ENCODE measurements at places on chromosomes 16 and 17.

GRCh38 chr16:31712064-31712540 is 161.5 kb upstream of the ZNF267 start:
- no peak for DNase-seq

DNA sequence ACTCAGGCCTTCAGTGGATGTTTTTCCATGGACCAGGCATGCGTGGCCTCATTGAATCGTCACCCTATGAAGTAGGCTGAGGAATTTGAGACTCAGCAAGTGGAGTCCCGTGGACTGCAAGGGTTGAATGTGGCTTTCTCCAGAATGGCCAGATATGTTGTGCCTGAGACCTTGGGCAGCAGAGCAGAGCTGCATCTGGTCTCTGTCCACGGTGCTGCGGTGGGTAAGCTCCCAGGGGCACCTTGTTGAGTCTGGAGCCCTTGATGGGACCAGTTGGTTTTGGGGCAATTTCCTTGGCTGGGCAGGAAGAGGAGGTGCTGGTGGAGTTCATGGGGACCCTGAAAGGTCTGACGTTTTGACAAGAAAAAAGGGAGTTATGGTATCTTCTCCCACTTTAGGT is 368.1 kb upstream of the EEF2KMT start:
- DNase-seq: no peak

- no peak for DNase-seq
Measured at GRCh38 chr17:6482105-6482455, 37.8 kb downstream of the PIMREG start.

DNA sequence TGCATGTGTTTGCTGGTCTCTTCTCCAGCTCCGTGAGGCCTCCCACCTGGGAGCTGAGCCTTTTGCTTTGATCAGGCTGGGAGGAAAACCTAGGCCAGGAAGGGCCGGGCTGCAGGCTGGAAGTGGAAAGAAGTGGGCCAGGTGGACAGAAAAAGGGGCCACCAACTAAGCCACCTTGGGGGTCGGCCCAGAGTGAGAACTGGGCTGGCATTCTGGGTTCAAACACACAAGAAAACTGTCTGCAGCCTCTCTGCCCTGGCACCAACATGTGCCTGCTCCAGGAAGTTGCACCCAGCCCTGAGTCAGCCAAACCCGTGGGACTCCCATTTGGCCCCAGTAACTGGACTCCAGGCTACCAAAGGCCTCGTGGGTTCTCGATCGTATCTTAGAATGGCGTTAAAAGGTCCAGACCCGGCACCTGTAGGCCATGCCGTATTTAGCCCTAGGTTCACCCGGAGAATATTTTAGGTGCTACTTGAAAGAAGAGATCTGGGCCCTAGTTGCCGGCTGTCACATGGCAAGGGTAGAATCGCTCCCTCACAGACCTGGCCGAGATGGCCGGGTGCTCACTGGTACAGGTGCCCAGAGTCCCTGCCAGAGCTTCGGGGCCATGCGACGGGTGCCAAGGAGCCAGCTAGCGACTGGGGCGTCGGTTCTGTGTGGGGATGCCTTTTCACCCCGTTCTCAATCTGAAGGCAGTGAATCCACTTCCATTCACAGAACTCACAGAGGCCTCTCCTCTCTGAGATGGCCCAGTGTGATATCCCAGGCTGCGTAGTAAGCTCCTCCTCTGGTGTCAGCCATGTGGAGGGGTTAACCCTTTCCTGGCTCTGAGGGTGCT is 236.6 kb downstream of the MRTFB start:
- DNase-seq: no peak

DNA sequence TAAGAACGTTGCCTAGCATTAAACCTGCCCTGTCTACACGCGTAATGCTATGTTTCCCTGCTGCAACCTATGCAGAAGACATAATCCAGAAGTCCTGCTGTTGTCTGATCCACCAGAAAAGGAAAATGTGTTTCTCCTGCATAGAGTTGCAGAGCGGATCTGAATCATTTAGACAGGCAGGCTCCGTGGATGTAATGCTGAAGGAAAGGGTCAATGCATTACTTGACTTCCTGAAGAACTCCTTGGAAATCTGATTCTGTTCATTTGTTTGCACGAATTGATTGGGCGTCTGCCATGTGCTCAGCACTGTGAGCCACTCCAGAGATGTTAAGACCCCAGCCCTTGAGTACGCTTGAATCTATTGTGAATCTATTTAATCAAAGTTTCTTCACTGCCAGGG is 83.4 kb downstream of the FOXL1 start:
- DNase-seq: no peak

DNA sequence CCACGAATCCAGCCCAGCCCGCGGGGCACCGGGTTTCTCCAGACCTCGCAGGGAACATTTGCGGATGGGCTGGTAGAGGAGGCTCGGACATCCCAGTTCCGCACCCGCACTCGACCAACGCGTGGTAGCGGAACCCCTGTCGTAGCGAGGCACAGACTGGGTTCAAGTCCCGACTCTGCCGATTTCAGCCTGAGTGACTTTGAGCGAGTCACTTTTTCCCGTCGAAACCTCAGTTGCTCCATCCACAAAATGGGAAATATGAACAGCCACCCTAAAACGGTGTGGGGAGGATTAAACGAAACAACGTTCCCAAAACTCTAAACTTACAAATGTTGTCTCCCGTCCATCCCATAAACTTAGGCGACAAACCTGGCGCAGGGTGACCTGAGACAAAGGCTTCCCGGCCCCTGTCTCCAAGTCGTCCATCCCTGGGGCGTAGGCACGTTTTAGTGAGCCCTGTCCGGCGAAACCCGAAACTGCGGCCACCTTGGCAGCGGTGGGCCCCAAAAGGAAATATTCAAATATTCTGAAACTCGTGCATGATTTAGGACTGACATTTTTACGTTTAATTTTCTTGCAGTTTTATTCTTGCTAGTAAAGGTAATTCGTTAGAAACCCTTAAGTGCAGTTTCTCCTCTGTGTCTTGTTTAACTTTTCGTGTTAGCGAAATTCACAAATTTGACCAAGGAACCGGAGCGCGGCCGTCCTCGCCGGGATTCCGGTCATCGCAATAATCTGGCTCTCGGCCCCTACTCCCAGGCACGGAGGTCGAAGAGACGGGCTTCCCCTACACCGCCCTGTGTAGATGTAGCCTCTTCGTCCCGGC is 1.9 kb upstream of the MLLT6 start:
- DNase-seq: no peak

GRCh38 chr16:7748522-7748921 is 415.9 kb downstream of the RBFOX1 start:
- no peak for DNase-seq

DNA sequence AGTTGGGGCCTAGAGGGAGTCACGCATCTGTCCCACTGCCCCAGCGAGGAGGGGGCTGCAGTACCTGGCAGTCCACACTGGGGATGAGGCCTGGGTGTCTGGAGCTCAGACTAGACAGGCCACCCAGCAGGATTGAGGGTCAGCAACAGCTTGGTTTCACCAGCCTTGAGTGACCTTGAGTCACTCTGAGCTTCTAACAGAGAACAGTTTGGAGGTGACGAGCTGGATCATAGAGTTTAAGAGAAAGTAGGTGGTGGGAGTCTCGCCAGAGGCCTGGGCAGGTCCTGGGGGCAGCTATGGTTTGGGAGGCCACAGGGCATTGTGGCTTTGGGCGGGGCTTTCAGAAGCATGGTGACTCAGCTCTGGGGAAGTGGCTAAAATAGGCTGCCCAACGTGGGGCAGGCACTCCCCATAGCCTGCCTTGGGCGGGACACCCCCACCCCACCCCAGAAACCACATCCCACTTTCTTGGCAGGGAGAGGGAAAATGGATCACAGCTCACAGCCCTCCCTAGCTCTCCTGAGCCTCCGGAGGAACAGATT is 20.5 kb downstream of the CDC42EP4 start:
- DNase-seq: no peak

DNA sequence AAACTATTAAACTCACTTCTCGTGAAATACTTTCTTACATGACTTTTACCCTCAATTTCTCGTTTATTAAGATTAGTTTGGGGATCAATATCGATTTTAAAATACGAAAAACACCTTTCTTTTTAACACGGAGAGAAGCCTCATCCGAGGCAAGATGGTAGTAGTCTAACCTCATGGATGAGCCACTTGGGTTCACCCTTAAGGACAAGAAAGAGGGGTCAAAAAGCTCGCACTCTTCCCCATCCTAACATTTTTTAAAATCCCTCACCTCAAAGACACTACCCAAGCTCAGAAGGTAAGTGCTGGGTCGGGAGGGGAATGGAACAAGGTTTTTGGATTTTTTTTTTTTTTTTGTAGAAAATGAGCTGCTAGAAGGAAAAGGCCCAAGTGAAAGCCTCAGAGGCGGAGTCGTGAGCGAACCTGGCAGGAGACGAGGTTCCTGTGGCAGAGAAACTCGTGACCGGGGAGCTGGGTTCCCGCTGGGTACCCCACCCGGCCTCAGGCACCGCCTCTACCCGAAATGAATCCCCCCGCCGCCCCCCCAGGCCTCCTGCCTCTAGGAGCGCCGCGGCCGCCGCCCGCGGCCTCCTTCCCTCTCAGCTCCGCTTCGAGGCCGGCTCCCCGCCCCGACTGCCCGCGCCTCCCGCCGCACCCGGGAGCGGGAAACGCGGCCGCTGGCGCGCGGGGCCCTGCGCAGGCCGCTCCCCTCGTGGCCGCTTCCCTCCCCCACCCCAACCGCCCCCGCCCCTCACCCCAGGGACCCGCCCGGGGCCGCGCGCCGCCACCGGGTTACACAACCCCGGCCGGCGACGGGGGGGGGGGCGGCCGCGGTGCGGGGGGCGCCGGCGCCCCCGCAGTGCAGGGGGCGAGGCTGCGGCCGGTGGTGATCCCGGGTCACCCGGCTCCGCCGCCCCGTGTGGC is 1.6 kb downstream of the NUFIP2 start:
- DNase-seq: peak; percentile 37

DNA sequence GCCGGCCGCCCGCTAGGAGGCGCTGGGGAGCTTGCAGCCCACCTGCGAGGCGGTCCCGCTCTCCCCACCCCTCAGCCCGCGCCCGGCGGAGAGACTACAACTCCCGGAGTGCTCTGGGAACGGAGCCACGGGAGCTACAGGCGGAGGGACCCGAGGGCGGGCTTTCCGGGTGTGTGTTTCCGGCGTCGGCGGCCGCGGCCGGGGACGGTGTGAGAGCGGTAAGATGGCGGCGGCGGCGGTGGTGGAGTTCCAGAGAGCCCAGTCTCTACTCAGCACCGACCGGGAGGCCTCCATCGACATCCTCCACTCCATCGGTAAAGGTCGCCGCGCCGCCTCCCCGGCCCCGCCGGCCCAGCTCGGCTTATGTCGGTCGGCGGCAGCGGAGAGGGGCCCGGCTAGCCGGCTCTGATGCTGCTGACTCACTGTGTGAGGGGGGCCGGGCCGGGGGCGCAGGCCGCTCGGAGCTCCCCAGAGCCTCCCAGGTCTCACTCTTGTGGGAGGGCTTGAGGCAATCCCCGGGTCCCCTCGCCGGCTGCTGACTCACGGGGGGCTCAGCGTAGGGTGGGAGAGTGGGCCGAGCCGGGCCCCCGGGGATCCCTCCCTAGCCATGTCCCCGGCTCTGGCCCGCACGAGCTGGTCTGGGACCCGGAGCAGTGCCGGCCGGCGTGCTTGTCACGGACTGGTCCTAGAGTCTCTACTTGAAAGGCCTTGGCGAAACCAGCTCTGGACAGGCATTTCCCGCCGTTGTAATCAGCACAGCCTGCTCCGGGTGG is at the start of gene PSMD11:
PSMD11 (plus strand) TSS at position 210 of the 773 bp plus-strand sequence; CDS start at position 224, 14 bp downstream.
- DNase-seq: peak; percentile 99

DNA sequence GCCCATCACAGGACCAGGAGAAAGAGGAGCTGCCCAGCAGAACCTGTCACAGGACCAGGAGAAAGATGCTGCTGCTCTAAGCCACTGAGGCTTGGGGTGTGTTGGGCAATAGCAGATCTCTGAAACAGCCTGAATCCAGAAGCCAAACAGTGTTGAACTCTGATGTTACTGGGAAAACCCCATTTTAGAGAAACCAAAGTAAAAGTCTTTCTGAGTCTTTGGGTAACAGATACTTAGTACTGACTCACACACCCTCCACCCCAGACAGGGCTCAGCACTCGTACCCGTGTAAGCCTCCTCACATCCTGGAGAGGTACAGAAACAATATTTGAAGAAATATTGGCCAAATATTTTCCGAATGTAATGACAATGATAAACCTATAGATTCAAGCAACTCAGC is 82.8 kb upstream of the GNG13 start:
- no peak for DNase-seq

GRCh38 chr16:23901178-23902033 is 65.6 kb downstream of the PRKCB start:
- no peak for DNase-seq

- no peak for DNase-seq
Measured at GRCh38 chr16:58661199-58661830, 23.3 kb downstream of the SLC38A7 start.

DNA sequence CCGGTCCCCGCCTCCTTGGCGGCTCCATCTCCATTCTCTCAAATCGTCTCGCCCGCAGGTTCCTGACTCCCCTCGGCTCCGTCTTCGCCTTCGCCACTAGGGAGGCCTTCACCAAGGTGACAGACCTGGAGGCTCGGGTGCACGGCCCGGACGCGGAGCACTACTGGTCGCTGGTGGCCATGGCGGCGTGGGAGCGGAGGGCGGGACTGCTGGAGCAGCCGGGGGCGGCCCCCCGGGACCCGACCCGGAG is 862 bp downstream of the GLTPD2 start:
- no peak for DNase-seq

DNA sequence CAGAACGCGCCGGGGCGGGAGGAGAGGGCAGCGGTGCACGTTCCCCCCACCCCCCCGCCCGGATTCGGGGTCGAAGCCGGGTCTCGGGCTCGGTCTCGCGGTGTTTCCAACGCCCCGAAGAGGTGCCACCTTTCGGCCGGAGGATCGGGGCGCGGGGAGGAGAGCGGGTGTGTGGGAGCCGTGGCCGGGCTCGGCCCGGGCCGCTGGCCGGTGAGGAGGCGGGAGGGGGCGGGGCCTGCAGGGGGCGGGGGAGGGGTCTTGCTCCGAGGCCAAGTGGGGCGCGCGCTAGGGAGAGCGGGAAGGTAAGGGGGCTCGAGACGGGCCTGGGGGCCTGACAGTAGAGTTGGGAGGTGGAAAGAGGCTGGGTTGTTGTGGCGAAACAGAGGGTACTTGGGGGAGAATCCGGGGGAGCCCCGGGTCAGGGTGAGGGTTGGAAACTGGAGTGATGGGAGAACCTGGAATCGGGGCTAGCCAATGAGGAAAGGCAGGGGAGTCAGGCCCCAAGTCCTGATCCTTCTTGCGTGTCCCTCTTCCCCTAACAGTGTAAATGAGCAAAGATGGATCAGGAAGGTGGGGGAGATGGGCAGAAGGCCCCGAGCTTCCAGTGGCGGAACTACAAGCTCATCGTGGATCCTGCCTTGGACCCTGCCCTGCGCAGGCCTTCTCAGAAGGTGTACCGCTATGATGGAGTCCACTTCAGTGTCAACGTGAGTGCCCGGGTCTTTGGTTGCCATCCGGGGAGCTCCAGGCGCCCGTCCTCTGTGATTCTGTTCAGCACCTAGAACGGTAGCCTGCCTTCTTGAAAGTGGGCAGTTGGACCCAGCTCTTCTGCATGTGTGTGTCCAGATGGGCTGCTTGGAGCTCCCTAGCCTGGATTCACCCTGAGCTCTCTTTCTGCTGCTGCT is 873 bp downstream of the SETD1A start:
- DNase-seq: no peak

DNA sequence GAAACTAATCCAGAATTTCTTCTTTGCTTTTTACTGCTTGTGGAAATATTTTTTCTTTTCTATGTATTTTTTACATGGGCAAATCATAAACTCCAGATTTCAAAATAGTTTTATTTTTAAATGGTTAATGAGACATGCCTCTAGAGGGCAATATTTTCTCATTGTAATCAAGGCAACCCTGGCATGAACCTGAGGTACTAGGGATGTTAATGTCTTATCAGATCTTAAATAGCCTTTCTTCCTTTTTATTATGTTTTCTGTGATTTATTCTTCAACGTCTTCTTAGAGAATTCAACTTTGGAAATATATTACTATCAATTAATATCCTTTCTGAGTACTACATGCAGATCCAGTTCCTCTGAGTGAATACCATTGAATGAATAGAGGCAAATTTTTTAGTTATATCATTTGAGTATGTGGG is 324.7 kb downstream of the BCAS3 start:
- DNase-seq: no peak

All from activated CD4-positive, CD25-positive, alpha-beta regulatory T cell (primary cell).